ENCODE measurements at places on chromosomes 2 and 18.

GRCh38 chr18:63664571-63664970 is 2.9 kb upstream of the SERPINB3 start:
- no peak for DNase-seq

DNA sequence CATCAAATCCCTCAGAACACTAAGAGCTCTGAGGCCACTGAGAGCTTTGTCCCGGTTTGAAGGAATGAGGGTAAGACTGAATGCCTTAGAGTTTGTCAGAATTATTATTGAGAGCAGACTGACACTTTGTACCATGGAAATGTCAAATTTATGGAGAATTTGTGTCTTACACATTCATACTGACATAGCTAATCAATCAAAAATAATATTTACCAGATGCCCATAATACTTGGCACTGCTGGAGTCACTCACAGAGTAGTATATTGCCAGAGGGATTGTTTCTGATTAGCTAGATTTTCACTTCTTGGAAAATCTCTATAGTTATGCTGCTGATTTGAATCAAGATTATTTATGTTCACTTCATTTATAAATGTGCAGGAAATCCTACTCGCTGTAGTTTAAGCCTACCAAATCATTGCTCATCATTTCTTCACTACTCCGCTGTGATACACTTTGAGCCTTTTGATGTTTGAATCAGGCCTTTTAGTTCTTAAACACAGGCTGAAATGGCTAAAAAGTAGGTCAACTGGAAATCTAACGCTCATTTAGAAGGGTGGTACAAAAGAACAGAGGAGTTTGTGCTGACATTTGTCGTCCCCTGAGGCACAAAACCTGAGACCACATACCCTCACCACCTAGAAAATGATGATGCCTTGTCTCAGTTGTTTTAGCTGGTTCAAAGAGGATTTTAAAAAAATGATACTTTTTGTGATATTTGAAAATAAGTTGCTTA is 96.1 kb upstream of the CSRNP3 start:
- no peak for DNase-seq

- DNase-seq, result no peak
Measured at GRCh38 chr2:197877038-197877437, 72.6 kb downstream of the PLCL1 start.

DNA sequence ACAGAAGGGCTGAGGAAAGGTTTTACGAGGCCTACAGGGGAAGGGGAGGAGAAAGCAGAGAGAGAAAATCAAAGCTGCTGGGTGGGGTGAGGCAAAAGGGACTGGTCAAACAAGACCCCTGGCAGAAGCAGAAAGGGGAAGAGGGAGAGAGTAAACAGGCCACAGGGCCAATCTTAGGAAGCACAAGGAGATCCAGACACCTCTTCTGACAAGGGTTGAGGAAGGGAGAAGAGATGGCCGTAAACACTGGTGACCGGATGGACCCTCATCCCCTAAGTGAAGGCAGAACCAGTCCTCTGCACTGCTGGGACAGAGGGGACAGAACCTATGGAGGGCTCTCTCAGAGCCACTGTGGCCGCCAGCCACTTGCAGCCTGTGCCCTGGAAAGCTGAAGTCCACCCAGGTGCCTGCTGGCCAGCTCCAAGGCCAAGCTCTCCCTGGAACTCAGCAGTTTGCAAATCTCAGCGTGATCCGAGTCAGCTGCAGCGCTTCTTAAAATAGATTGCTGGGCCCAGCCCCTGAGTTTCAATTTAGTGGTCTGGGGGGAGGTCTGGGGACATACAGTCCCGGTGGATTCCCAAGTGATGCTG is 108.8 kb downstream of the TMEM163 start:
- DNase-seq, result no peak

DNA sequence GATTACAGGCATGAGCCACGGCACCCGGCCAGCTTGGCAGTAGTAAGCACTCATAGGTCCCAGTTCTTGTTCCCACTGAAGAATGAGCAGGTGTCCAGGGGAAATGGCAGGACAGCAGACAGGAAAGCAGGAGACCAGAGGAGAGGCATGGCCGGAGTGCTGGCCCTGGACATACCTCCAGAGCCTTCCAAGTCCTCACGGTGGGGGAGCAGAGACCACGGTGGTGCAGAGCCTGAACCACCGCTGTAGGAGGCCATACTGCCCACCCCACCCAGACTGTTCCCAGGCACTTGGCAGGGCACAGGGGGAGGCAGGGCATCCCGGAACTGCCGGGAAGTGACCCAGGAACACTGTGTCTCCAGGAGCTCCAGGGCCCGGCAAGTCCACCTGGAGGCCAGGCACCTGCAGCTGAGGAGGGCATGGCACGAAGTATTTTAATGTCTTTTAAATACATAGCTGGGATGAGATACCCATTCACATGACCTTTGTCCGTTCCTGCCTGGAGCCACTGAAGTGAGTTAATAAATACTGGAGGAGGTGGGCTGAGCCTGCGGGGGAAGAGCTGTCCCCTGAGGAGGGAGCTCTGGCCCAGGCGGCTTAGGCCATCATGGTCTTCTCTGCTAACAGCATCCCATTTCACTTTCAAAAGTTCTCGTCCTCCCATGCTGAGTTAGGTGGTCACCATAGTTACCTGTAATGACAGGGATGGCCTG is 49.7 kb upstream of the TFCP2L1 start:
- DNase-seq, result no peak

DNA sequence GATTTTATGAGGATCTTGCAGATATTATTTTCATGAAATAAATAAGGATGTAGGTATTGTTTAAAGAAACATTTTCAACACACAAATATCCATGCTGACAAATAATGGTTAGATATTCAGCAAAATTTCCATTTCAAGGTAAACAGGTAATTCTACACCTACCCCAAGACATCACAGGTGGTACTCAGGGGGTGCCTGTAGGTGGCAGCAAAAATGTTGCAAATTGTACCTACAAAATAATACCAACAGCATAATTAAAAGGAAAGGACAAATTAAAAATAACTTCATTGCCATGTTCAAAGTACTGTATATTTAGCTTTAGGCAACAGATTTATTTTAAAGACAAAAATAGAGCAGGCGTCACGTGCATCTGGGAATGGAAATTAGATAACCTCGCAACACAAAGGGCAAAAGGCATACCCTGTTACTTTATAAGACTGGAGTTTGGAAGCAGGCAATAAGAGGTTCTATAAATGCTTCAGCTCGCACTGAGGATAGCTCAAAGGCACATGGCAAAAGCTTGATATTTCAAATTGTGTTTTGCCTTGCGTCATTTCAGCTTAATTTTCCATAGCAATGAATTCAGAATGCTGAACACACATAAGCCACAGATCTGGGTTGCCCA is 630.5 kb downstream of the TDRD15 start:
- DNase-seq, result no peak

GRCh38 chr2:135600915-135601314 is 69.6 kb downstream of the R3HDM1 start:
- no peak for DNase-seq

DNA sequence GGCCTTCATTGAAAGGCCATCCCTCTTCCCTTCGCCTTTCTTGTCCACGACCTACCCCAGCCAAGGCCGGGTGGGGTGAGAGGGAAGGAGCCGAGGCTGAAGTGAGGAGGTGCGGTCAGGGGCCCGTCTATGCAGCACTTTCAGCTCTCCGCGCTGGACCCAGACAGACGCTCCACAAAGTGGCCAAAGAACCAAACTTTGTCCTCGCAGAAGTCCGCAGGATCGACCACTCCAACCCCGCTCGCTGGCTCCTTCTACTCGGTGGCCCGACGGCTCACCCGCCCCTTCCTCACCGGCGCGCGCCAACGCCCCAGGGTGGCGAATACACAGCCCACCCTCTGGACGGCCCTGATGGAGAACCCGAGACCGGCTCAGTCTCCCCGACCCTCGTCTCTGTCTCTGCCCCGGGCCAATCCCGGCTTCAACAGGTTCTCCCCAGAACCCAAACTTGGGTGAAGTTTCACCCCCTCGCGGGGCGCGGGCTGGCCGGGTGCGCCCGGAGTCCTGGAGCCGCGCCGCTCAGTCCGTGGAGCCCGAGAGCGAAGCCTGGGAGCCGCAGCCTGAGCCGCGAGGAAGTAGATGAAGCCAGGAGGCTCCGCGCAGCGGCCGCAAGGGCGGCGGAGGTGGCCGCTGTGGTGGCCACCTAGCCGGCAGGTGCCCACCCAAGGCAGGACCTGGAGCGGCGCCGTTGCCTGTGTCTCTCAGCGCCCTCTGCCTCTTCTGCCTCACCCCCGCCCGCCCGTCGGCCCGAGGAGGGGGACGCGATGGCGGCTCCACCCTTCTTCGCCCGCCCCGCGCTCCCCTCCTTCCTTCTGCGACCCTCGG is 26.7 kb upstream of the ALPP start:
- no peak for DNase-seq

DNA sequence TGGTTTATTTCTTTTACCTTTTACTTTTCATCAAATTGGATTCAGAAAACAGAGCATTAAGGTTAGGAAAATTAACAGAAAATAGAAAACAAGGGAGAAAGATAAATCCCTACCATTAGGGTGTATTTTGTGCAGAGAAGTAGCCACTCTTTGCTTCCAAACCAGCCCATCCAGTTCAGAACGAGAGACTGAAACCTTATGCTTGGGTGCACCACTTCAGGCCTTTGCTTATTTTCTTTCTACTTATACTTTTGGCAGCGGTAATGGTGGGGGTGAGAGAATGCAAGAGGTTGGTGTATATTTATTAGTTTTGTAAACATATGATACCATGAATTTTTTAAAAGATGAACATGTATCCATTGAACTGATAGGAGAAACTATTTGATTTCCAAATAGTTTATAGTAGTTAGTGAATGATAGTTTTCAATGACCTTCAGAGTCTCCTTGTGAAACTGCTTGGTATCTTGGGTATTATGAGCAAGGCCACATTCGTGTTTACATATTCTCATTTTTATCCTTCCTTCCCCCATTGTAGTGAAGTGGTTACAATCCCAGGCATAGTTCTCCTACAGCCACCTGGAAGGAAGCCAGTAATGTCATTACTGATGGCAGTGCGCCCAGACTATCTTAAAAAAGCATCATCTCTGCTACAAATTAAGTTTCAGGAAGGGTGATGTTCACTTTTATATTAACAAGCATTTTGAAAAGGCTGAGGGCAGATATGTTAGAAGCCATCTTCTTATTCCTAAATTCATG is 60.8 kb downstream of the MFSD6 start:
- DNase-seq, result peak; percentile 95

- no peak for DNase-seq
Measured at GRCh38 chr18:25669741-25670140, 317.8 kb upstream of the ZNF521 start.

Measured in DMS79 (cell line).